Uterine smooth muscle cell (primary cell): ENCODE measurements at places on chromosomes 12 and 14. TPM values are rescaled to one million over a fixed set of nuclear protein-coding genes. Genes with fewer than 3 reads are reported as not detected.

Gene OTX2
- not detected in 2 replicates for total RNA-seq

Gene TMEM52B
- not detected in 2 replicates for total RNA-seq

Gene KRT86
- total RNA-seq: under 0.01 TPM in 1 of 2 replicates, not detected in the other

Gene TMEM263
- 93.0 and 117 TPM in 2 replicates for total RNA-seq

Gene TSHR
- not detected in 2 replicates for total RNA-seq

Gene BATF
- not detected in 2 replicates for total RNA-seq

Gene DEGS2
- 0.12 TPM in 1 of 2 replicates, not detected in the other for total RNA-seq

Gene TCL1A
- total RNA-seq: 0.12 TPM in 1 of 2 replicates, not detected in the other

Gene A2M
- total RNA-seq: 2.2 and 4.6 TPM in 2 replicates

Gene IKZF4
- total RNA-seq: 1.5 TPM in 2 replicates

Gene MTRFR
- 12.9 and 16.1 TPM in 2 replicates for total RNA-seq

Gene MAP1LC3B2
- total RNA-seq: 0.22 and 1.00 TPM in 2 replicates

Gene MANSC4
- not detected in 2 replicates for total RNA-seq

Gene TROAP
- total RNA-seq: 9.4 and 19.1 TPM in 2 replicates

Gene DHH
- 0.12 TPM in 1 of 2 replicates, not detected in the other for total RNA-seq

Gene YARS2
- 39.1 and 40.0 TPM in 2 replicates for total RNA-seq

Gene ZBTB42
- total RNA-seq: 2.7 and 3.1 TPM in 2 replicates

Gene SOX5
- total RNA-seq: 15.7 and 18.2 TPM in 2 replicates

Gene REC8
- 0.87 and 1.1 TPM in 2 replicates for total RNA-seq

Gene ACSM4
- total RNA-seq: not detected in 2 replicates

Gene CFAP54
- 2.4 and 5.4 TPM in 2 replicates for total RNA-seq
